ENCODE measurements at places on chromosomes 11 and 22.
A peak's percentile ranks its signal among the peaks of the same experiment; 100 is the strongest.

DNA sequence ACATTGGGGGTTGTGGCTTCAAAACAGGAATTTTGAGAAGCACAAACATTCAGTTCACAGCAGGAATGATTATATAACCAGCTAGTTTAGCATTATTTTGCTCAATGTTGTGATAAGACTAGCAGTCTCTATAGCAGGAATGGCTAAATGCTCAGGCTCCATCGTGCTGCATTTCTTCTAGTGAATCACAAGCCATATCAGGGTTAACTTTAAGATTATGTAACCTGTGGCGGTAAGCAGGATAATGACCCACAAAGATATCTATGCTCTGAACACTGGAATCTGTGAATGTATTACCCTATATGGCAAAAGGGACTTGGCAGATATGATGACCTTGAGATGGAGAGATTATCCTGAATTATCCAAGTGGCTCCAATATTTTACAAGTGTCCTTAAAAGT, 14.8 kb downstream of the FSHB start:
- no peak for DNase-seq

DNA sequence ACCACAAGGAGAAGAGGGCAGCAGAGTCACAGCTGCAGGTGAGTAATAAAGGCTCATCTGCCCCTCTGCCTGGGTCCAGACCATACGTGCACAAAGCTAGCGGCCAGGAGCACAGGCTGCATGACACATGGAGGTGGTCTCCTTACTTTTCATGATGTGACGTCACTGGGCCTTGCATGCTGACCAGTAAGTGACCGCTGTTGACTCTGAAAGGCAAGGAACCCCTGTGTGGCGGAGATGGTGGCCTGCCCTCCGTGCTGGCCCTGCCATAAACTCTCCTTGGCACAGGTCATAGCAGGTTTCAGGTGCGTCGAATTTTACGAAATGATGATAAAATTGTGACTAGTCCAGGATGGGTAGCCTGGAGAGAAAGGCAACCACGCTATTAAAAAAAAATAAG, 7.6 kb upstream of the PARVG start:
- DNase-seq = no peak

DNA sequence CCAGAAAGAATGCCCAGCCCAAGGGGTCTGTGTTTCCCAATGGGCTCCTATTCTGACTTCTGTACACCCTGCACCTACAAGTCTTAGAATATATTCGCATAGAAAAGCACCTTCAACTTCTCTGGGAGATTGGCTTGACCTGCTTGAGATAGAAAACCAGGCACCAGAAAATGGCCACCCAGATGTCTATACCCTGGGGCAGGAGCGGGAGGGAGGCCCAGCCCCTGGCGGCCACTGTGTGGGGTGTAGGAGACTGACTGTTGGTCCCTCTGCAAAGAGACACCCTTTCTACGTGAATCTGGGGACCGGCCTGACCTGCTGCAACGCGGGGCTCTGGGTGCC, 8.5 kb downstream of the DENND6B start:
- no peak for DNase-seq

GRCh38 chr11:122851366-122851966, 13.2 kb downstream of the CRTAM start:
- DNase-seq = no peak

DNA sequence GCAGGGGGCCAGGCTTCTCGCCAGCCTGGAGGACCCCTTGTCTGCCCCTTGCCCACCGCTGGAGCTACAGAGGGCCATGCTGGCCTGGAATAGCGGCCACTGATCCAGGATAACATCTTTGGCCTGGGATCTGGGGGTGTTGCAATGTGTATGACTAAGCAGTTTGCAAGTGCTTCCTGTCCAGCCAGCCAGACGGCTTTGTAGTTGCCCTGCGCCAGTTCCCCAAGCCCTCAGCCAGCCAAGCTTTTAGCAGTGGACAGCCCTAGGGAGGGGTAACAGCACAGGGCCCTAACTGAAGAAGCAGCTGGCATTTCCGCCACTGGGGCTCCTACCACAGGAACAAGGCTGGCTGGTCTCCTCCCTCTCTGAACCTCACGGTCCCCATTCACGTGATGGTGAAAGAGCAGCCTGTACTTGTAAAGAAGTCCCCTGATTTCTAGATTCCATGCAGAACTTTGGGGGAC, 32.1 kb downstream of the UQCR10 start:
- DNase-seq = peak; percentile 75

DNA sequence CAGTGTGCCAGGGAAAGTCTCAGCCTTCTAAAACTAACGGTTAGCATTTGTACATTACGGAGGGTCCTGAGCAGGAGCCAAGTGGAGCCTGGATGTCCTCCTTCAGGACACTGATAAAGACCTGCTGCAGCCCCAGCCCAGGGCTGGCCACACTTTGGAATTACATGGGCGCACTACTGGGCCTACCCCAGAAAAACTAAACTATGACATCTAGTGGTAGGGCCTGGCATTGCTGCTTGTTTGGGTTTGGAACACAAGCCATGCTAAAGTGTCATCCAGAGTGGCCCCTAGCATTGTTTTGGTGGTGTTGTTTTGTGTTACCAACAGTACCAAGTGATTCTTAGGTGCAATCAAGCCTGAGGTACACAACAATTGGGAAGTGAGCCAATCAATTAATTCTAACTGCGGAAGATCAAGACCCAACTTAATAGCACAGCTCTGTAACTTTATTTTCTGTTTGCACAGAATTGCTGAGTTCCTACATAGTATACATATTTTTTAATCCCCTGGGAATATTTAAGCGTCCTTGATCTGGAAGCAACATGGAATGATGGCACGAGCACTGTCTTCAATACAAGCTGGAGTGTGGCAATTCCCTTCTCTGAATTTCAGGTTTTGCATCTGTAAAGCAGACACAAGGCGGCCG, 340.7 kb downstream of the LARGE1 start:
- no peak for DNase-seq

- DNase-seq = no peak
Observed at GRCh38 chr11:132907651-132908413, 624.5 kb downstream of the OPCML start.

- DNase-seq = no peak
Observed at GRCh38 chr11:105827906-105828305, 194.1 kb downstream of the MSANTD4 start.

DNA sequence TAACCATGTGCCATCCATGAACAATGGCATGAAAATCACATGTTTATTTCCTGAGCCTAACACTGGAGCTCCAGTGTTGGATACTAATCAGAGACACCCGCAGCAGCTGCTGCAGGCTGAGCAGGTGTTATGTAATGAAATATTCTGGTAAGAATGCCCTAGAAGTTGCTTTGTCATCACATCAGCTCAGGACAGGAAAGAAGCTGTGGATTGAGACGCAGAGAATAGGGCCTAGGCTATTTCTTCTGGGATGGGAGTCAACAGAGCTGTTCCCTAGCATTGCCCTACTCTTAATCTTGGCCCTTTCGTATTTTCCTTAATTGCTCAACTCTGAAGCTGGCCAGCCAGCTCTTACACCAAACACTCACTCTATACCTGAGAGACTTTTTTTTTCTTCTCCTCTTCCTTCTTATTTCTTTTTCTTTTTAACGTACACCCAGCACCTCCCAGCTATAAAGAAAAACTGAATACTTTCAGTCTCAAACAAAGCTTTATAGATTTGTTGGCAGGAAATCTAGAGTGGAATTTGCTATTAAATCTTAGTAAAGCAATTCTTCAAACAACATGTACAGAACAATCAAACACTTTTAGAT, 31.9 kb downstream of the RASSF10 start:
- DNase-seq = no peak

DNA sequence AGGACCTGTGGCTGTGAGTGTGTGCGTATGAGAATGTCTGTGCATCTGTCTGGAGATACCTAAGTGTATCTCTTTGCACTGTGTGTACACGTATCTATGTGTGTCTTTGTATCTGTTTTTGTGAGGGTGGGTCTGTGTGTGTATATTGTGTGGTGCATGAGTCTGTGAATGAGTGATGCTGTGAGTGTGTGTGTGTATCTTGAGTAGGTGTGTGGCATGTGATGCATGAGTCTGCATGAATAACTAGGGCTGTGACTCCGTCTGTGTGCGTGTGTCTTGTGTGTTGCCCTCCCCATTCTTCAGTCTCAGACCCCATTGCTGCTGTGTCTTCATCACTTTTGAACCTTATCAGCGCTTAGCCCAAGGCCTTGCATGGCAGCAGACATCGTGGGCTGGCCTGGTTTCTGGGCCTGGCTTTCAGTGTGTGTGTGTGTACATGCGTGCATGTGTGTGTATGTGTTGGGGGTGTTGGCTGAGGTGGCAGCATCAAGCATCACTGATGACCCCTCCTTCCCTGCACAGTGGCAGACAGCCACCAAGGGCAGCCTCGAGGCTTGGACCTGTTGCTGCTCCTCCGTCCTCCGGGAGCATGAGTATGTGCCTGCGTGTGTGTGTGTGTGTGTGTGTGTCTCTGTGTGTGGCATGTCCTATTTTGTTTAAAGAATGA, 1.4 kb downstream of the SGSM1 start:
- no peak for DNase-seq

DNA sequence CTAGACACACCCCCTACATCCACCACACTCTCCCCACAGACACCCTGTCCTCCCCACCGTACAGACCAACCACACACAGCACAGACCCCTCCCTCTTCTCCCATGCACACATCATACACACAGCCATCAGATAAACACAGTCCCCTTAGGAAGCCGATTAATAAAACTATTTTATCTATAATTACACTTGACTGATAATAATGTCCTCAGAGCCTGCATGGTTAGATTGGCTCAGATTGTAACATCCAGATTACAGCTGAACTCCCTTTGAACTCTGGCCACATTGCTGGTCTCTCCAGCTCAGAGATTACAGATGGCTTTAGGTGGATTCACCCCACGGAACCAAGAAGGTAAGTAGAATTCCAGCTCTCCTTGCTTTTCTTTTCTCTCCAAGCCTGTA, 9.5 kb upstream of the ELF5 start:
- no peak for DNase-seq

GRCh38 chr11:67195971-67196456, 70.3 kb upstream of the GRK2 start:
- DNase-seq = no peak

DNA sequence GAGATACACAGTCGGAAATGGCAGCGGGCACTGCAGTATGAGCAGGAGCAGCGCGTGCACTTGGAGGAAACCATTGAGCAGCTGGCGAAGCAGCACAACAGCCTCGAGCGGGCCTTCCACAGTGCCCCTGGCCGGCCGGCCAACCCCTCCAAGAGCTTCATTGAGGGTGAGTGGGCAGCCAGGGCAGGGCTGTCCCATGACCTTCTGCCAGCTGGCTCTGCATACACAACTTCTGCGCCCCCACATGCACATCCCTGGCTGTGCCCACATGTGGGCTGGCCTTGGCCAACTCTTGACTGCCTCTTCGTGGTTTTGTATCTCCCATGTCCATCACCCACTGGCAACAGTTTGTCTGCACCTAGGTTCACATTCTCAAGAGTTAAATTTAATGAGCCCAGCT, 81.1 kb downstream of the MORC2 start:
- no peak for DNase-seq

DNA sequence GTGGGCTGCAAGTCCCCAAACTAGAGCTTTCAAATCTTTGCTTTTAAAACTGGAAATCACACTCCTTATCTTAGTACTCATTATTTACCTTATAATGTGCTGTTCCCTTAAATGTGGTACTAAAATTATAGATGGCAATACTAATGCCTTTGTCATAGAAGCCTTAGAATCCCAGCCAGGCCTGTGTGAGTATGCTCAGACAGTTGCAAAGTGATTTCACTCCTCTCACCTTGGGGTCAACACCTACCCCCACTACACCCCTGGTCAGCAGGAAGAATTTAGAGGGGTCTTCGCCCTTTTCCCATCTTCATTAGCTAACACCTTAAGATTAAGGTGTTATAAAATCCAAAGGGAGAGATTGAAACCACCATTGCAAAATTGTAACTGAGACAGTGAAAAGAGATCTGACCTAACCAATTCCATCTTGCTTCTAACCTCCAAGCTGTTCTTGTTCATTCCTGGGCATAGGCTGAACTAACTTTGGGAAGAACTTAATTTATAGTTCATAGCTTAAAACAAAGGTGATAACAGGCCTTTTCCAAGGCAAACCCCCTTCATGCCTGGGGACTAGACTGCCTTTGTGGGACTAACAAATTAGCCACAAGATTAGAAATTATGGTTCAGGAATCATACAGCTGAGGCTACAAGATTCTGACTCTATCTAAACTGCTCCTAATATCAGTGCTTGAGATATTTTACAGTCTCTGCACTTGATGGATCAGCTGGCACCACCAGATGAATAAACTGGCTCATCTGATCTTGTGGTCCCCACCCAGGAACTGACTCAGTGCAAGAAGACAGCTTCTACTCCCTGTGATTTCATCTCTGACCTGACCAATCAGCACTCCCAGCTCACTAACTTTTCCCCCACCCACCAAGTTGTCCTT, 10.4 kb upstream of the MRPL17 start:
- DNase-seq = peak; percentile 82

All from HS-27A (cell line).